ENCODE measurements at places on chromosomes 6 and 20.

DNA sequence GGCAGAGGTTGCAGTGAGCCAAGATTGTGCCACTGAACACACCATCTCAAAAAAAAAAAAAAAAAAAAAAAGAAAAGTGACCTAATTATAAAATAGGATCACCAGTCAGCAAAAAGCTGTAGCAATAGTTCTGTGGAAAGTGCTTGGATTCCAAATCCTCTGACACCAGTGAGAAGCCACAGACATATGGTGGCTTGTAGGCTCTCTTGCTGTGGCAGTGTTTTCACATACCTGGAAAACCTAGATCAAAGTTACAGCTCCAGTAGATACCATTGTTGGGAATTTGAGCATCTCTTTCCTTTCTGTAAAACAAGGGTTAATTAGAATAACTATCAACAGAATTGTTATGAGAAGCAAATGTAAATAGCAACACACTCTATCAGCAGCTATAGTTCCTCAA lies 4.1 kb downstream of the CCDC170 start:
- no peak for DNase-seq

GRCh38 chr20:46545077-46545826 lies 5.2 kb downstream of the OCSTAMP start:
- DNase-seq, result peak; percentile 4

DNA sequence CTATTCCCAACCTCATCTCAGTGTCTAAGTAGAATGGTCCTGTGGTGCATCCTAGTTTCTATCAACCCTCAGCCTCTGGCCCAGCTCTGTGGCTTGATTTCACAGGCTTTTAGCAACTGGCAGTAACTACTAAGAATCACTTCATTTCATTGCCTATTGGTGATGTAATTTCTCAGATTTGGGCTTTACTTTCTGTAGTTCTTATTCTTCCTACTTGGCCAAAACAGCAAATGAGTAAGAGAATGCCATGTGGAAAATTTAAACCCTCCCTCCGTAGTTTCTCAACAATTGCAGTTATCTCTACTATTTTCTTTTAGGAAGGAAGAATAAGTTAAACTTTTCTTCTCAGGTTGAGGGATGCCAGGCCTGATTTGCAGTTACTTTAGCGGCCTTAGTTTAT lies 387.3 kb downstream of the CDKAL1 start:
- peak; percentile 72 for DNase-seq

DNA sequence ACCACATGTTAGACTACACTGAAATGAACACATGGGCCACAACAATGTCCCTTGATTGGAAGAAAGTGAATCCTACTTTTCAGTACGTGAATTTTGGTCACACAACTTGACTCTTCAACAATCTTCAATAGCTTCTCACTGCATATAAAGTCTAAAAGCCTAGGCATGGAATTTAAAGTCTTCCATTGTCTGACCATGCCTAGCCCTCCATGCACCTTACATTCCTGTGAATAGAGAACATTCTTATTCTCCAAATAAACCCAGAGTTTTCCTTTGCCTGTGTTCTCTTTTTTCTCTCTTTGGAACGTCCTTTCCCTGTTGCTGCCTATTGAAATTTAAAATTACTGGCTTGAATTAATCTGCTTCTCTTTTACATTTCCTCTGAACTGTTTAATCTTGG lies 207.5 kb downstream of the ASCC3 start:
- DNase-seq, result no peak

- no peak for DNase-seq
Measured at GRCh38 chr6:64104051-64104450, 468.4 kb downstream of the PHF3 start.
